Bone marrow (tissue), 2 donors: ENCODE measurements at places on chromosomes 5 and 9.

GRCh38 chr5:150651924-150652671 lies 9.0 kb upstream of the MYOZ3 start:
- DNase-seq, result no peak

DNA sequence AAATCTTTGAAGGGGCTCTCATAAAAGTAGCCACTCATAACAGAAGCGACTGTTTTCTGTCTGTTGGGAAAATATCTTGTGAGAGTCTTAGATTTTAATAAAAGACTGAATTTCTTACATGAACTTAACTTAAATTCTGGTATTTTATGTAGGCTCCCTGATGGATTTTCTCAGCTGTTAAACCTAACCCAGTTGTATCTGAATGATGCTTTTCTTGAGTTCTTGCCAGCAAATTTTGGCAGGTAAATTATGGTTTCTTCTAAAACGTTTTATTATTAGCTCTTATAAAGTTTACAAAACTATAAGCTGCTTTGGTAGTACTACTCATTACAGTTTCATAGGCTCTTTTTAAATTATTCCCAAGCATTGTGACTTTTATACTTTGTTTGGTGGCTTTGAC lies 87.0 kb downstream of the ERBIN start:
- no peak for DNase-seq

DNA sequence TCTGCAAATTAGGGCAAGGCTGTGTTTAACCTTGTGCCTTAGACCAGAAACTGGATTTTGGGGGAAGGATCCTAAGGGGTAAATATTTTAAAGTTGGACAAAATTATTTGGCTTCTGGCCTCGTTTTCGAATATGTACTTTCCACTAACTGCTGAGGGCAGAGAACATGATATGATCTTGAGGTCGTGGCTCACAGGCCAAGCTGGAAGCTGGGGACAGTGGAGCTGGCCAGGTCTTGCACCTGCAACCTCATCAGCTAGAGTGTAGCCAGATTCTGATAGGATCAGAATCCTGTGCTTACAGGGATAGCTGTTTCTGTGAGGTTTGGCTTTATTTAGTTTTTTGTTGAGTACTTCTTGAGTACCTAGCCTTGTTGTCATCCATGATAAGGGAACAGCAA lies 24.9 kb downstream of the MAN2A1 start:
- DNase-seq, result no peak

GRCh38 chr5:5546408-5546807 lies 123.9 kb downstream of the ICE1 start:
- DNase-seq, result no peak
